ENCODE measurements at places on chromosomes 12 and 14.

GRCh38 chr12:109054520-109054919, 2.1 kb downstream of the USP30 start:
- no peak for DNase-seq

- DNase-seq, result no peak
These were observed 198.0 kb downstream of the CRADD start for GRCh38 chr12:93875157-93875556.

DNA sequence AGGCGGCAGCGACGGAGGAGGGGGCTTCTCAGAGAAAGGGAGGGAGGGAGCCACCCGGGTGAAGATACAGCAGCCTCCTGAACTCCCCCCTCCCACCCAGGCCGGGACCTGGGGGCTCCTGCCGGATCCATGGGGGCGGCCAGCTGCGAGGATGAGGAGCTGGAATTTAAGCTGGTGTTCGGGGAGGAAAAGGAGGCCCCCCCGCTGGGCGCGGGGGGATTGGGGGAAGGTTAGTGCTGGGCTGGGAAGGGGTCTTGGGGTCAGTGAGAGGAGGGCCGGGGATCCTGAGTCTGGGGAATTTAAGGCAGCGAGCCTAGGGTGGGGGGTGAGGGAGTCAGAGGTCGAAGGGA, 203 bp downstream of the NFATC4 start:
- DNase-seq, result no peak

DNA sequence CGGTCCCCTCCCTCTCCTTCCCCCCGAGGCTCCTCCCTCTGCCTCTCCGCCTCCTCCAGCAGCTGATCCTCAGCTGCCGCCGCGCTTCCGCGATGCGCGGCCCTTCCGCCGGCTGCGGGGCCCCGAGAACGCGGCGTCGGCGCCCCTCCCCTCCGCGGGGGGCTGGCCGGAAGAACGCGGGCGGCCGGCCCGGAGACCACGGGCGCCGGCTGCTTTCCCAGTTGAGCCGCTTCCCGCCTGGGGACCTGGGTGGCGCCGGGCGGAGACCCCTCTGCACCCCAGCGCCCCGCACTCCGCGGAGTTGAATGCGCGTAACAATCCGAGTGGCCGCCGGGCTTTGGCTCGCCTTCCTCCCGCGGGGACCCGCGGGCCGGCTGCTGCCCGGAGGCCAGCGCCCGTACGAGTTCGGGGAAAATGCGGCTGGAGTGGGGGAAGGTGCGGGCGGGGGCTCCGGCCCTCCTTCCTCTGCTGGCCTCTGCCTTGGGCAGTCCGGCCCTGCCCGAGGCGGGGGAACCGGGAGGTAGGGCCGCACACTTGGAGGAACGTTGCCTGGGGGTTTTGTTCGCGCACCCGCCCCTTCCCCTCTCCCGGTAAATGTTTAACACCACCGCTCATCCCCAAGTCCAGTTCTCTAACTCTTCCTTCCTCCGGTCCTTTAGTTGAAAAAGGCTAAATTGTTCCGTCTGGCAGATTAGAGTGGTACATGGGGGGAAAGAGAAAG, 393 bp upstream of the DCAF5 start:
- no peak for DNase-seq

- no peak for DNase-seq
These were observed 299.1 kb upstream of the AMIGO2 start for GRCh38 chr12:47378907-47379306.

DNA sequence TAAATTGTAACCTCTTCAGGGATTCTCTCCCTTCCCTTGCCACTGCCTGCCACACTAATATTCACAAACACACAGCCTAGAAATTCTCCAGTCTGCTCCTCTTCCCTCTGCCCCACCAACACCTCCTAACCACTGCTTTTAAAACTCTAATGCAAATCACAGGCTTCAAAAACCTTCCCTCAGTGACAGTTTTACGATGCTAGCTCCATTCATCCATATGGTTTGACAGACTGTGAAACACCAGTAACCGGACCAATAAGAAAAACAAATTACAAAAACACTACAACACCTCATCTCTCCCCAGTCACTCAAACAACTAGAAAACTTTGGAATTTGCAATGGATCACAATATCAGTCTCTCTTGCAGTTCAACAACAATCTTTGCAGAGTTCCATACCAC, 5.7 kb downstream of the DPF3 start:
- DNase-seq, result no peak

GRCh38 chr12:61629702-61630101, 630.5 kb upstream of the USP15 start:
- DNase-seq, result no peak

DNA sequence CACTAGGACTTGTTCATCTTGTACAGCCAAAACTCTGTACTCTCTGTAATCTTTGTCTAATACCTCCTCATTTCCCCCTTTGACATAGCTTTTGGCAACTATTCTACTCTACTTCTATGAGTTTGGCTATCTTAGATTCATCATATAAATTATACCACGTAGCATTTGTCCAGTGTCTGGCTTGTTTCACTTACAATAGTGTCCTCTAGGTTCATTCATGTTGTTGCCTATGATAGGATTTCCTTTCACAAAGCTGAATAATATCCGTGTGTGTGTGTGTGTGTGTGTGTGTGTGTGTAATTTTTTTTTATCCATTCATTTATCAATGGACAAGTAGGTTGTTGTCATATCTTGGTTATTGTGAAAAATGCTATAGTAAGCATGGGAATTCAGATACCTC, 209.5 kb downstream of the KCNC2 start:
- DNase-seq, result no peak

DNA sequence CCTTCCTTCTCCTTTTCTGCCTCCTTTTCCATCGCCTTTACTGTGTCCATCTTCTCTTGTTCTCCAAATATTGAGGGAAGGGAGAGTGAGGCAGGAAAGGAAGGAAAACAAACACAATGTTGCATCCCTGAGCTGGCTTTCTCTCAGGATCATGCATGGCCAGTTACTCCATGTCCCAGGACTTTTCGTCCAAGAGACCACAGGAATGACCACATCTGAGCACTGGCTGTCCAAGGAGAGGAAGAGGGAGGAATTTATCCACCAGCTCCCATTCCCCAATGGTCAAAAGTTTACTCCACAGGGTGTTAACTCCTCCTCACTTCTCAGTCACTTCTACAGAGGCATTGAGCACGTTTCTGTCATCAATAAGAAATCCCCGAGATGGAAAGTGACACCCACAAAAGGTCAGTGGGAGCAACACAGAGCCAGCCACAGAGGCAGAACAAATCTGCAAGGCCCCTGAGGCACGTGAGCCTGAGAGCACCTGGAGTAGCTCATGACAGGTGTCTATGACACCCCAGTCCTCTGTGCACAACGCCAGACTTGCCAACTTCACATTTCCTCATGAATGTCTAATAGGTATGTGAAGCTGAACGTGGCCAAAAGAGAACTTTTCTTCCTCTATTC, 177.3 kb upstream of the NUDT4 start:
- no peak for DNase-seq

DNA sequence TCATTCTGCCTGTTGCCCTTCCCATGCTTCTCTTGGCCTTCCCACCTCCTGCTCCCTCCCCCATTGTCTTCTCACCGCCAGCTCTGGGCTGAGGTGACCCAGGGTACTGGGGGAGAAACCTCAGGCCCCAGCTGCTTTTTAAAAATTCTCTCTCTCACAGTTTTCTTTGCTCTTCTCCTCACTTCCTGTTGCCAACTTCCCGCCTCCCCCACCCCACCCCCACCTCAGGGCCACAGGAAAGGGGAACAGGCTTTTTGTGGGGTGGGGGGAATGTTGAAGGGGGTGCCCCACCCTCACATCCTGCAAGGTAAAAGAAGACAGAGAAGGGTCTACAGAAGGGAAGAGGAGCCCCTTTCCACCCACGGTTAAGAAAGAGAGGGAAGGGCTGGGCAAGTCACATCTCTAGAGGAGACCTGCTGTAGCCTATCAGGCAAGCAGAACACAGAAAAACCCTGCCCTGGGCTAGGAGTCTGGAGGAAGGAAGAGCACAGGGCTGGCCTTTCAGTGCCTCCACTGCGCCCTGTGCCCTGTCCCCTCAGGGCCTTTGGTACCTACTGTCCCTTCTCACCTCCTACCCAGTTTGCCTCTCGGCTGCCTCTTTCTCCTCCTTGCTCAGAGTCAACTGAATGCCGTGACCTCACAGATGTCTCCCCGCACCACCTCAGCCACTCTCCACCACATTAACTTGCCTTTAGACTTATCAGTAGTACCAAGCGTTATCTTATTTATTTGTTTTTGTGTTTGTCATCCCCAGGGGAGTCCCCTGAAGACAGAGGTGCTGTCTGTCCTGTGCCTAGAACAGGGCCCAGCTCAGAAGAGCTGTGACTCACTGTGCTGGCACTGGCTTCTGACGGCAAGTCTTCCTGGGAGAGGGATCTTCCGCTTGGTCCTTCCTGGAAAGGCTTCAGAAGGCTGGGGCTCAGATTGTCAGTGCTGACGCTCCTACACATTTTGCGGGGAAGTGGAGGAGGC, 1.7 kb downstream of the ARHGAP9 start:
- DNase-seq, result peak; percentile 49

DNA sequence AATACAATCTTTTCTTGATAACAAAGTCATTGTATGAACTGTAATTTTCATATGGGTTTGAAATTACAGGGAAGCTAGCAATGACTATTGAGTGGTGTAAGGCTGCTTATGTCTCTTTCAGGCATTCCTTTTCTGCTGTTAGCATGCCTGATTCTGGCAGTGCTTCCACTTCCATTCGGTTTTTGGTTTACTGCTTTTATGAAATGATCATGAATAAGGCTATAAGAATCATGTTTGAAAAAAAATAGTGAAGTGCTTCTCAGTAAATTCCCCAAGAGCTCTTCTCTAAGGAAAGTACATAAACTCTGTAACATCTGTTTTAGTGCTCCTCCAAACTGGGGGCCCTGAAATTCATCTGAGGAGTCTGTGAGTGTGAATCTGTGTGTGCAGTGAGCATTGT, 434.0 kb upstream of the RGS6 start:
- DNase-seq, result no peak

DNA sequence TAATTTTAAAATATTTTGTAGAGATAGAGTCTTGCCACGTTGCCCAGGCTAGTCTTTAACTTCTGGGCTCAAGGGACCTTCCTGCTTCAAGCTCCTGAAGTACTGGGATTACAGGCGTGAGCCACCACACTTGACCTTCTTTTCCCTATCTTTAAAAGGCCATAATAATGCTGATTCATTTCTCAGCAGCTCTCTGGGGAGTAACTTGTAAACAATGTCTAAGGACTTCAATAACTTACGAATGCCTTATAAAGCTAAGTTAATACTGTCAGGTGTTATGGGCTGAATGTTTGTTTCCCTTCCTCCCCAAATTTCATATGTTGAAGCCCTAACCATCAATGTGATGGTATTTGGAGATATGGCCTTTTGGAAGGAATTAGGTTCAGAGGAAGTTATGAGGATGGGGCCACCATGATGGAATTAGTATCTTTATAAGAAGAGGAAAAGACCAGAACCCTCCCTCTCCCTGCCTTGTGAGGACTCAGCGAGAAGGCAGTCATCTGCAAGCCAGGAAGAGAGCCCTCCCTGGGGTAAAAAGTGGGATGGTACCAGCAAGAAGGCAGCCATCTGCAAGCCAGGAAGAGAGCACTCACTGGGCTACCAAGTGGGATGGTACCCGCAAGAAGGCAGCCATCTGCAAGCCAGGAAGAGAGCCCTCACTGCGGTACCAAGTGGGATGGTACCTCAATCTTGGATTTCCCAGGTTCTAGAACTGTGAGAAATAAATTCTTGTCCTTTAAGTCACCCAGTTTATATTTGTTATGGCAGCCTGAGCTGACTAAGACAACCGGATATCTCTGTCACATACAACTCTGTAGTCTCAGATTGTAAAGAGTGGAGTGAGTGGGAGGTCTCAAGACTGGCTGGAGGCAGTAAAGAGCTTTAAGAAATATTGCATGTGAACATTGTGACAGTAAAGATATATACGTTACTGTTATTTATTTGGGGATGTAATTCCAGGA, 16.3 kb upstream of the YBX3 start:
- no peak for DNase-seq

DNA sequence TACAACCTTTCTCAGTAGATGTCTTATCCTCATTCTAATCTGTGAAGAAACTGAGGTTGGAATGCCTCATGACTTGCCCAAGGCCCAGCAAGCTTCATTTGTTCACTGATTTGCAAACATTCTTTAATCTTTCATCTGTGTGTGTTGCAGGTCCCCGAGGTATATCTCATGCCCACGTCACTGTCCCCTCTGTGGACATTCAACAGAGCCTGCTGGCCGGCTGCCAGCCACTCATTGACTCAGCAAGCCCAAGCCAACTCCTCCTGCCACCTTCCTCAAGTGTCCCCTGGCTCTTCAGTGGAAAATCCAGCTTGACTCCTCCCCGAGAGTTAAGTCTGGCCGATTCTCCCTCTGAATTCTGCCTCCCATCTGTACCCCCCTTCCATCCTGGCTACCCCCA, 1.9 kb upstream of the DCAF4 start:
- no peak for DNase-seq

GRCh38 chr14:82501554-82501953, 967.9 kb upstream of the SEL1L start:
- no peak for DNase-seq

DNA sequence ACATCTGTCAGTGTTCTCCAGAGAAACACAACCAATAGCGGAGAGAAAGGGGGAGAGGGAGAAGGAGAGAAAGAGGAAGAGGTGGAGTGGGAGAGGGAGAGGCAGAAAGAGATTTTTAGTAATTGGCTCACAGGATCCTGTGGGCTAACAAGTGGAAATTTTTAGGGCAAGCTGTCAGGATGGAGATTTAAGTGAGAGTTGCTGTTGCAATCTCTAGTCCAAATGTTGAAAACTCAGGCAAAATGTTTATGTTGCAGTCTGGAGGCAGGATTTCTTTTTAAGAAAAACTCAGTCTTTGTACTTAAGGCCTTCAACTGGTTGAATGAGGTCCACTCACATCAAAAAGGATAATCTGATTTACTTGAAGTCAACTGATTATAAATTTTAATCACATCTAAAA, 12.5 kb upstream of the GLIPR1L2 start:
- no peak for DNase-seq

DNA sequence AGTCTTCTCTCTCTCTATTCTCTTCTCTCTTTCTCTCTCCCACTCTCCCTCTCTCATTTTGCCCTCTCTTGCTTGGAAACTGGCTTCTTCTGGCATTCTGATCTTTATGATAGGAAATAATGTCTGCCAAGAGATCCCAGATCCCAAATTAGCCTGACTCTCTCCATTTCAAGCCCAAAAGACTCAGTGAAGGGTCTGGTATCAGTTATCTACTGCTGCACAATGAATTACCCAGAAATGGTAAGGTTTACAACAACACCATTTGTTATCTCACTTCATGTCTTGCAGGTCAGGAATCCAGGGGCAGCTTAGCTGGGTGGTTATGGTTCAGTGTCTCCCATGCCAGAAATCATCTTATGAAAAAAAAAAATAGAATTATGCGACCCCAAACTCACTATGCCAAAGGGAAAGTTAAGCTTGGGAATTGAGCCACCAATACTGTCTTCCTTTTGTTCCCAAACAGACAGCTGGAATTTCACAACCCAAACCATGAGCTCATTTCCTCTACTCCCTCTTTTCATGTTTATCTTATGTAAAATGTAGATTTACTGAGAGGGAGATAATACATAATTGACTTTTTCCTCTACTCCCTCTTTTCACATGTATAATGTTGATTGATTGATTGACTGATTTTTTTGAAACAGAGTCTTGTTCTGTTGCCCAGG, 67.8 kb upstream of the FICD start:
- no peak for DNase-seq

GRCh38 chr14:70254476-70254961, 65.8 kb upstream of the SLC8A3 start:
- peak; percentile 9 for DNase-seq

Measured in activated naive CD4-positive, alpha-beta T cell treated with anti-CD3 and anti-CD28 coated beads, Interleukin-2, amount 50 U/mL, for 72 hours (primary cell).